ENCODE measurements at places on chromosomes 13 and 19.

DNA sequence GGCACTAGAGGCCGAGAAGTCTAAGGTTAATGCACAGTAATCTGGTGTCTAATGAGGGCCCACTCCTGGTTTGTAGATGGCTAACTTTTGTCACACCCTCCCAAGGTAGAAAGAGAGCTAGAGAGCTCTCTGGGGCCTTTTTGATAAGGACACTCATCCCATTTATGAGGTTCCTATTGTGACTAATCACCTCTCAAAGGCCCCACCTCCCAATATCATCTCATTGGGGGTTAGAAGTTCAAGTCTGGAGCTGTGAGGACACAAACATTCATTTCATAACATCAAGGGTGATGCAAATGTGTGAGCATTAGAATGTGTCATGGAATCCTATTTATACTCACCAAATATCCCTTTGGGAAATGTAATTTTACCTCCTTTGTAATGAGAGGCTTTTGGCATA, 79.2 kb upstream of the SLC10A2 start:
- no peak for DNase-seq

GRCh38 chr13:25371158-25371874, 458 bp upstream of the ATP8A2 start:
- DNase-seq: no peak

- DNase-seq: no peak
Observed at GRCh38 chr13:109644069-109644750, 142.2 kb downstream of the IRS2 start.

- peak; percentile 73 for DNase-seq
Observed at GRCh38 chr19:370641-371330, 26.2 kb upstream of the MIER2 start.

- DNase-seq: peak; percentile 62
Observed at GRCh38 chr19:39941151-39941550, 6.7 kb upstream of the FCGBP start.

DNA sequence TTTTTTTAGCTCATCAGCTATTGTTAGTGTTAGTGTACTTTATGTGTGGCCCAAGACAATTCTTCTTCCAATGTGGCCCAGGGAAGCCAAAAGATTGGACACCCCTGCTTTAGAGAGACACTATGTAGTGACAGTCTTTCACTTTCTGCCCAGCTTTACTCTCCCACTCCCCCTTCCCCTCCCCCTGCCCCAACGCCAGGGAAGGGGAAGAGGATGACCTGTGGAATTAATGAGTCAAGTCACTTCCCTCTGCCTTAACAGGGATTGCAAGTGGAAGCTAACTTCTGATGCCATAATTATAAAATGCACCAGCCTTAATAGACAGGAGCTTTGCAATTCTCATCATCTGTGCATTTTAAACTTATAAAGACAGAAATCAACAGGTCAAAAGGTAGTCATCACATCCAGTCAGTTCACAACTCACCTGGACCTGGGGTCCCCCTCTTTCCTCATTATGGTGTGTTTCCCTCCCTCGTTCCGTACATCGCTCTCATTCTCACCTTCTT, 1.6 kb downstream of the ZNF415 start:
- no peak for DNase-seq

All from osteocyte (in vitro differentiated cells).